Stimulated activated CD8-positive, alpha-beta memory T cell treated with anti-CD3 and anti-CD28 coated beads, Interleukin-7, amount 100 ng/mL, for 1 hour (primary cell): ENCODE measurements at places on chromosomes 3 and 15.

DNA sequence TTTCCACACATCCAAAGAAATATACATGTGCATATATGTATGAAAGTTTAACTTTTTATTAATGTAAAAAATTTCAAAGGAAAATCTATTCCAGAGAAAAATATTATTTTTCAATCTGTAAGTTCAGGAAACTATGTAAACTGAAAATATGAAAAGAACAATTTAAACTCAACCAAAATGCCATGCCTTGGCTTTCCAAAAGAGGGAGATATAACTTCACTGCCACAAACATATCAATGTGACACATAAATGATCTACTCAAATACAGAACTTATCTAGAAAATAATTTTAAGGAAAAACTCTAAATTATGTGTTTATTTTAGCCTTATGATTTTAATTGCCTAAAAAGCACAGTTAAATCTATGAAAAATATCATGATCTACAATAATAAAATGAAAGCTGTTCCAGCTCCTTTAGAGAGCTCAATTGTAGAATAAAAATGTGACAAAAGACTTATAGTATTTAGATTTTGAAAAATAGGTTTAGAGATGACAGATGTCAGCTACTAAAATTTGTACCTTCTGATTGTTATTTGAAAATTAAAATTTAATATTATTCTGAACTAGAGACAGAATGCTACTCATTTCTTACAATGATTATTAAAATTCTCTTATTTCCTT is 94.8 kb downstream of the GBE1 start:
- no peak for DNase-seq

DNA sequence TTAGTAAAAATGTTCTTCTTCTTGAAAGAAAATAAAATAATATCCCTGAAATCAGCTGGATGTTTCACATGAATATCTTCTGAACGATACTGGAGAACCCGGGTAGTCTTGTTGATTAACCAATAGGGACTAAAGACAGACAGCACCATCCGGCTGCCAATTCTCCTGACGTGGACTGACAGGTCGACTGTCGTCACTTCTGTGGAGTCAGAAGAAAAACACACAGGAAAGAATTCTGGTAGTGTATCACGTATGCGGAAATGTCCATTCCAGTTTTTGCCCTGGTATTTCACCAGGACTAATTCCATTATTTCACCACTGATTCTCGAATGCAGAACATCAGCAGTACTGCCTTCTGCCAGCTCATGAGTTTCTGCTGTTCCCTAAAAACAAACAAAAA is 144.6 kb downstream of the VPS13C start:
- no peak for DNase-seq

DNA sequence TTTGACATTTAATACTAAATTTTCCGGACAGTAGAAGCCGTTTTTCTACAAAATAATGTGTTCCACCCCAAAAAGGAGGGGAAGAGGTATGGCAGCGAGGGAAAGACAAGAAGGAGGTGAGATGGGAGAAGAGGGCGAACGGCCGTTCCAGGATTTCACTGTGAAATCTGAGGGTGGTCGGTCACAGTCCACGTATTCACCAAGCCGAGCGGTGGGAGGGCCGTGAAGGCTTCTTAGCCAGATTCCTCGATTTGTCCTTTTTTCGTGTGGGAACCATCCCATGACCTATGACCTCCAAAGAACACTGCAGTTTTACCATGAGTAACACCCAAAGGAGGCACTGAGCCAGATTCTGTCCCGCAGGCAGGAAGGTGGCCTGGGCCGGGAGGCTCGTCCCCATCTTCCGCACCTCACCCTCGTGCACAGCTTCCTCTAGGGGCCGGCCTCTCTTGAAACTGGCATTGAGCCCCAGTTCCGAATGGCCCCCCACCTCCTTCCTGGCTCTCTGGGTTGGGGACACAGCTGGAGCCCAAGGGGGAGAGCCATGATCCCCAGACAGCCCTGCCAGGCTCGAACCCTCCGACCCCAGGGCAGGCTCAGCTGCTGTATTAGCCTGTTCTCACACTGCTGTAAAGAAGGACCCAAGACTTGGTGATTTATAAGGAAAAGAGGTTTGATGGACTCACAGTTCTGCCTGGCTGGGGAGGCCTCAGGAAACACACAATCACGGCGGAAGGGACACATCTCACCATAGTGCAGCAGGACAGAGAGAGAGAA is 23.7 kb downstream of the XXYLT1 start:
- DNase-seq, result no peak

DNA sequence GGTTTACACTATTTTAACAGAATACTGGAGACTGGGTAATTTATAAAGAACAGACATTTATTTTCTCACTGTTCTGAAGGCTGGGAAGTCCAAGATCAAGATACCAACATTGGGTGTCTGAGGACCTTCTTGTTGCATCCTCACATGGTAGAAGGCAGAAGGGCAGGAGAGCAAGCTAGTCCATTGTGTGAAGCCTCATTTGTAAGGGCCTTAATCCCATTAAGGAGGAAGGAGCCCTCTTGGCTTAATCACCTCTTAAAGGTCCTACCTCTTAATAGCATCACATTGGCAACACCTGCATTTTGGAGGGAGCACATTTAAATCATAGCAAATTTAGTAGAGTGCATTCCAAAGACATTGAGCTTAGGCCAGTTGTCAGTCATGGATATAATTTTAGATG is 26.2 kb downstream of the UBE2Q2 start:
- DNase-seq, result no peak

GRCh38 chr3:197549261-197549885 is 6.4 kb downstream of the BDH1 start:
- DNase-seq, result no peak

DNA sequence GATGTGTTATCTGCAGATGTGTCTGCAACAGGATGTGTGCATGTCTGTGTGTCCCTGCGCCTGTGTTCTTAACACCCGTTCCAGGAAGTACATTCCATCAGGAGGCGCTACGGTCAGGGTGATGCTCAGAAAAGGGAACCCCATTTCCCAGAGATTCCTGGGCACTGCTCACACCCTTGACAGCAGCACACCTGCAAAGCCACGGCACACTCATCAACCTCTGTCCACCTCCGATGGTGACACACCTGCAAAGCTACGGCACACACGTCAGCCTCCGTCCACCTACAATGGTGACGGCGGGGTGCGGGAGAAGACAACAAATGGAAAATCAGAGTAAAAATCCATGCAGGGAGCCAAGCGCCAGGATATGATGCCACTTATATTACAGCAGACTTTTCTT is 55.4 kb downstream of the NIPA2 start:
- DNase-seq, result no peak

GRCh38 chr3:124250053-124250452 is 258.1 kb upstream of the ROPN1 start:
- DNase-seq, result no peak

- DNase-seq, result no peak
Observed at GRCh38 chr3:69423463-69424155, 37.7 kb upstream of the FRMD4B start.

- no peak for DNase-seq
Observed at GRCh38 chr3:149087208-149087607, 875 bp upstream of the HLTF start.

DNA sequence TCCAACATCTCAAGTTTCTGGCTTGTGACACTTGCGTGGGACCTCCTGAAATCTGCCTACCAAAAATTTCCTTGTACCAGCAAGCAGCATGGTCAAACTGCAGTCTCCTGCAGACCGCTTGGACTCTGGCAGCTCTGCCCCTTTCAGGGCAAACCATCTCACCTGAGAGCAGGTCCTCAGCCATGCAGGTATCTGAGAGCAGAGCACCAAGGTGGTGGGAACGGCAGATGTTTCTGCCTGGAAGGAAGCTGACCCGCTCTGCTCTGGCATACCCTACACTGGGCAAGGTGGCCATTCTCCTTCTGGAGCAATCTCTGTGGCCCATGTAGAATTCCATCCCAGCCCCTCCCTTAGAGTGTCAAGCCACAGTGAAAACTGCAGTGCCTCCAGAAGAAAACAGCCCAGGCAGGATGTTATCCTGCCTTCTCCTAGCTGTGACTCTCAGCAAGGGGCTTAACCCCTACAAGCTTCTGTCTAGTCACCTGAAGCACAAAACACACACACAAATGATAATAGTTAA is 21.6 kb downstream of the MESD start:
- no peak for DNase-seq

GRCh38 chr3:51340013-51340829 is 44.9 kb upstream of the MANF start:
- no peak for DNase-seq

- DNase-seq, result no peak
Observed at GRCh38 chr15:60787837-60788691, 309.1 kb upstream of the ICE2 start.

- DNase-seq, result no peak
Observed at GRCh38 chr3:23987356-23987755, 42.3 kb downstream of the NR1D2 start.

- DNase-seq, result no peak
Observed at GRCh38 chr3:79204351-79204750, 563.4 kb downstream of the ROBO1 start.

GRCh38 chr15:75353604-75354003 is 6.8 kb downstream of the NEIL1 start:
- no peak for DNase-seq

DNA sequence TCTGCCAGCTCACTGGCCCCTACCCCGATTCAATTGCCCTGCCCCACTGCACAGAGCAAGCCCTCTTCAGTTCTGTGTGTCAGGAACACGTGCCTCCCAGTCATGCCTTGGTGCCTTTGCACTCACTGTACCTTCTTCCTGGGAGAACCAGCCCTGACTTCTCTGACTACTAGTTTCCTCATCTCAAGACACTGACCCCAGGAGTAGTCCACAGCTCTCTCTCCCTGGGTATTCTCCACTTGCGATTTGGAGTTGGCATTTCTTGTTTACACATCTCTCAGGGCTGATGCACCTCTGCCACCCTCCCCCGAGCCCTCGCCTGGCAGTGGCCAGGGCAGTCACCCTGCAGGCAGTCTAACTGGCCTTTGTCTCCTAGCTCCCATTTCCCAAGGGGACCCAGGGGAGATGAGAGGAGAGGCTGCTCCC is 5.7 kb downstream of the CISH start:
- DNase-seq, result no peak

DNA sequence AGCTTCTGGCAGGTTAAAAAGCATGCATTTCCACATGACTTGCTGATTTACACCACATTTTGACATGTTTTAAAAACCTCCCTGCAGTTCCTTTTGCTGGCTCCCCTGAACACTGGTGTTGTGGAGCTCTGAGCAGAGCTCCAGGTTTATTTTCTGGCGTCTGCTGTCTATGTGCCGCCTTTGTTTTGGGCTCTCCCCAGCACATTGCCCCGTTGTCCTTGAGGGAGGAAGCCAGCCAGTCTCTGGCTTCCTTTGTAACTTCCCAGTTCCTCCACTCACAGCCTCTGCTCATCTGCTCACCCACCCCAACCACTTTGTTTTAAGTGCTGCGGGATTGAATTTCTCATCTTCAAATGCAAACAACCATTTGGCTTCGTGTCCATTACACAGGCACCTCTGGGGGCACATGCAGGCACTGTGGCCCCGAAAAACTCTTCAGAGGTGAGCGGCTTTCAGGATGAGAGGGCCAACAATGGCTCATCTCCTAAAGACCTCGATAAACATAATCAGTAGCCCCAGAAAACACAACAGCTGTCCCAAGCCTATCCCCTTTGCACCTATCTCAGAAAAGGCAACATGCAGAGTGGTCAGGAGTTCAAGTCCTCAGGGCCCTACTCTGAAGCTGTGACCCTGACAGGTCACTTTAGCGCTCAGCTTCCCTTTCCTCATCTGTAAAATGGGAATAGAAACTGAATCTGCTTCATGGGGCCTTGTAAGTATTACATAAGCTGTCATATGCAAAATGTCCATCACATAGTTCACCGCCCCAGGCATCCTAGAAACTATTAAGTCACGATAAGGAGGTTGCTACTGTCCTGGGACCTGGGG is 1.3 kb upstream of the MEF2A start:
- no peak for DNase-seq

GRCh38 chr3:14179114-14179465 is 473 bp downstream of the LSM3 start:
- DNase-seq, result no peak

DNA sequence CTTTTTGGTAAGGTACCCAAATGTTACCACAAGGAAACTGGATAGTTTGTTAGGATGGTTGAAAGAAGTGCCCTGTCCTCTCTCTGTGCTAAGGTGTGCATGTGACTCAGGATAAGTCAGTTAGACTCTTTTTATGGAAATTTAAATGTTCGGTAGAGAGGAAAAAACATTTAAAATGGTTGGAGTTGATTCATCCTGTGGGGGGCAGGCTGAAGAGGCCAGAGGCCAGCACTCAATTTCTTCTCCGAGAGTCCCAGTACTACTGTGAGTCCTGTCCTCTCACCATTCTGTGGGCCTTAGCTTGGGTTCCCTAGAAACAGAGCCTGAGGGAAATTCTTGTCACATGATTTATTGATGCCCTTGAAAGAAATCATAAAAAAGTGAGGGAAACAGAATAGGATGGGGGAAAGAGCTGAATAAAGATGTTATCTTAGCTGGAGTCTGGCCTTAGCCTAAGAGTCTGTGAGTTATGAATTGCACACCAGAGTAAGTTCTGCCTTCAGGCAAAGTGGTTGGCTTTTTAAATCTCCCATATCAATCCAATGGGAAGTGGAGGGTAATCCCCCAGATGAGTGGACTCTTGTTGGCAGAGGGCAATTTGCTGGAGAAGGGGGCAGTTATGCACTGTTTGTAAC is 106.5 kb upstream of the GALNT15 start:
- DNase-seq, result no peak

- no peak for DNase-seq
Observed at GRCh38 chr3:138220788-138221187, 33.7 kb downstream of the ARMC8 start.

GRCh38 chr3:77707281-77707680 is 667.4 kb downstream of the ROBO2 start:
- no peak for DNase-seq

- no peak for DNase-seq
Observed at GRCh38 chr3:15974647-15975046, 176.9 kb upstream of the ANKRD28 start.

- peak; percentile 17 for DNase-seq
Observed at GRCh38 chr3:195907684-195907933, 742 bp downstream of the TNK2 start.

DNA sequence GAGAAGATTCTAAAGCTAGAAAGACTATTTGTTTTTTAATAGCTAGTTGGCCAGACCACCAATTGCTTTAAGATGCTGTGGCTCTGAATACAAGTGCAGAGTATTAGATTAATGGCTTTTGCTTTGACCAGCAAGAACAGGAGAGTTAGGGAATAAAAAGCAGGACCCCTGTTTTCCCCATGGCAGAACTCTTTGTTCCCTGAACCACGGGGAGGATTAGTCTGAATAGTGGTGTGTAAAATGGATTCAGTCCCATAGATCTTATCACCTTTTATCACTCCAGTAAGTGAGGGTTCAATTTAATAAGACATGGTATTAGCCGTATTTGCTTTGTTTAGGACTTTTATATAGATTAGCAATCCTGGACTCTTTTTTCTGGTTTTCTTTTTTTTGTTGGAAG is 562.6 kb upstream of the DPPA4 start:
- no peak for DNase-seq
